B cell (primary cell): ENCODE measurements at places on chromosomes 4 and X. TPM values are rescaled to one million over a fixed set of nuclear protein-coding genes. Genes with fewer than 3 reads are reported as not detected.

CRMP1 gene
- total RNA-seq = 0.10 TPM in 1 of 2 replicates, not detected in the other

MAGIX gene
- total RNA-seq = 1.6 and 2.4 TPM in 2 replicates

GAGE2A gene
- not detected in 2 replicates for total RNA-seq

GPR50 gene
- total RNA-seq = not detected in 2 replicates

TMEM31 gene
- 0.44 TPM in 1 of 2 replicates, not detected in the other for total RNA-seq

DCAF8L2 gene
- not detected in 2 replicates for total RNA-seq

RXFP1 gene
- not detected in 2 replicates for total RNA-seq

MSANTD1 gene
- 5.5 and 5.8 TPM in 2 replicates for total RNA-seq

NAP1L3 gene
- 0.12 and 0.17 TPM in 2 replicates for total RNA-seq

DCUN1D4 gene
- 39.7 and 45.8 TPM in 2 replicates for total RNA-seq

FGF13 gene
- total RNA-seq = not detected in 2 replicates

ADH1A gene
- not detected in 2 replicates for total RNA-seq

NOP14 gene
- 27.1 and 30.4 TPM in 2 replicates for total RNA-seq

ARR3 gene
- not detected in 2 replicates for total RNA-seq

ZNF732 gene
- not detected in 2 replicates for total RNA-seq

PPARGC1A gene
- not detected in 2 replicates for total RNA-seq

USP9X gene
- 87.6 and 91.9 TPM in 2 replicates for total RNA-seq

MAGEA2B gene
- not detected in 2 replicates for total RNA-seq

PHEX gene
- total RNA-seq = 0.15 and 0.56 TPM in 2 replicates

ERCC6L gene
- total RNA-seq = 0.34 and 0.36 TPM in 2 replicates

ELOVL6 gene
- total RNA-seq = 0.22 and 0.32 TPM in 2 replicates

UGT2B10 gene
- total RNA-seq = not detected in 2 replicates

XAGE2 gene
- not detected in 2 replicates for total RNA-seq

CPE gene
- total RNA-seq = not detected in 2 replicates

GLRA3 gene
- total RNA-seq = 0.12 and 0.22 TPM in 2 replicates

DOK7 gene
- 21.1 and 24.1 TPM in 2 replicates for total RNA-seq

TBC1D1 gene
- 91.5 and 98.7 TPM in 2 replicates for total RNA-seq

COX7B2 gene
- total RNA-seq = not detected in 2 replicates

MGAT4D gene
- not detected in 2 replicates for total RNA-seq

FGFR3 gene
- not detected in 2 replicates for total RNA-seq

CLCN4 gene
- total RNA-seq = 7.7 and 10.0 TPM in 2 replicates

MAGED4 gene
- total RNA-seq = 8.6 and 12.1 TPM in 2 replicates

FGFBP1 gene
- not detected in 2 replicates for total RNA-seq

WDFY3 gene
- total RNA-seq = 0.05 and 0.10 TPM in 2 replicates

GAGE12H gene
- not detected in 2 replicates for total RNA-seq

NEIL3 gene
- 0.15 TPM in 1 of 2 replicates, not detected in the other for total RNA-seq

CLGN gene
- 0.15 TPM in 1 of 2 replicates, not detected in the other for total RNA-seq

GYPB gene
- 0.91 TPM in 1 of 2 replicates, not detected in the other for total RNA-seq

MAGEA2 gene
- not detected in 2 replicates for total RNA-seq

ADH7 gene
- not detected in 2 replicates for total RNA-seq

SPIN2B gene
- total RNA-seq = 23.5 and 29.7 TPM in 2 replicates

SUPT20HL1 gene
- not detected in 2 replicates for total RNA-seq

ADH5 gene
- 59.2 and 65.6 TPM in 2 replicates for total RNA-seq

DAPP1 gene
- total RNA-seq = 166 and 169 TPM in 2 replicates
